ENCODE measurements at places on chromosomes 4 and X.

GRCh38 chr4:27123123-27123768, 262.6 kb downstream of the STIM2 start:
- DNase-seq: no peak

DNA sequence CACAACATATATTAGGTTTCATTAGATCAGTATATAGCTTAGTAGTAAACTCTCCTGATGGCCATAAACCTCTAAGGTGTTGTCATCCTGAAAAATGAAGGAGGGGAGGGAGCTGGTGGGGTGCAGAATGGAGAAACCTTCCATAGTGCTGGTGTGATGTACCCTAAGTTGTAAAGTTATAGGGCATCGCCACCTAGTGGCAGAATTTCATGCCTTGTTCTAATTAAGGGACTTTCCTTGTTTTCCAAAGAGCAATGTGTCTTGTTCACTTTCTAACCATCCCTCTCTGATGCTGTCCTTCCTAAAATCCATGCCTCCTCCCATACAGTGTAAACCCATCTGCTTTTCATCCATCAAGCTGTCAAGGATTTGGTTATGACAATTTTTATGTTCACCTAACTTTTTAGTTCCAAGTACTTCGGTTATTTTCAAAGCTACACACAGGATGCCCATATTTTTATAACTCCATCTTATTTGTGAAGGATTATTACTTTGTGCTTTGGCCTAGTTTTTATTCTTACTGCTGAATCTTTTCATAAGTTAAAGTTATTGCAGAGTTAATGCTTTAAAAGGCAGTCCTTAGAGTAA, 4.5 kb downstream of the NBDY start:
- no peak for DNase-seq

GRCh38 chrX:39954851-39955250, 142.9 kb downstream of the BCOR start:
- no peak for DNase-seq

DNA sequence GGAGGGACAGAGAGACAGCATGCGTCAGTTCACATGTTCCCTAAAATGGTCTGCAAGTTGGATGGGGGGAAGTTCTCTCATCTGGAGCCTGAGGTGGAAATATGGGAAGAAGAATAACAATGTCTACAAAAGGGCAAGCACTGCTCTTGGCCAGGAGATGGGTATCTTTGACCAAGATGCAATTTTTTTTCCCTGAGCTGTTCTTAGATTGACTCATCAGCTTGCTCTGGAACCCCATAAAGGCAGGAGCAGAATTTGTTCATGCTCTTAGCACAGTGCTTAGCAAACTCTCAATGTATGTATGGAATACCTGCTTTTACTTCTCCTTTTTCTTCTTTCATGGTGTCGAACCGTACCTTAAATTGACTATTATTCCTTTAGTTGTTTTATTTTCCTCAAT, 90.5 kb upstream of the ZNF827 start:
- no peak for DNase-seq

DNA sequence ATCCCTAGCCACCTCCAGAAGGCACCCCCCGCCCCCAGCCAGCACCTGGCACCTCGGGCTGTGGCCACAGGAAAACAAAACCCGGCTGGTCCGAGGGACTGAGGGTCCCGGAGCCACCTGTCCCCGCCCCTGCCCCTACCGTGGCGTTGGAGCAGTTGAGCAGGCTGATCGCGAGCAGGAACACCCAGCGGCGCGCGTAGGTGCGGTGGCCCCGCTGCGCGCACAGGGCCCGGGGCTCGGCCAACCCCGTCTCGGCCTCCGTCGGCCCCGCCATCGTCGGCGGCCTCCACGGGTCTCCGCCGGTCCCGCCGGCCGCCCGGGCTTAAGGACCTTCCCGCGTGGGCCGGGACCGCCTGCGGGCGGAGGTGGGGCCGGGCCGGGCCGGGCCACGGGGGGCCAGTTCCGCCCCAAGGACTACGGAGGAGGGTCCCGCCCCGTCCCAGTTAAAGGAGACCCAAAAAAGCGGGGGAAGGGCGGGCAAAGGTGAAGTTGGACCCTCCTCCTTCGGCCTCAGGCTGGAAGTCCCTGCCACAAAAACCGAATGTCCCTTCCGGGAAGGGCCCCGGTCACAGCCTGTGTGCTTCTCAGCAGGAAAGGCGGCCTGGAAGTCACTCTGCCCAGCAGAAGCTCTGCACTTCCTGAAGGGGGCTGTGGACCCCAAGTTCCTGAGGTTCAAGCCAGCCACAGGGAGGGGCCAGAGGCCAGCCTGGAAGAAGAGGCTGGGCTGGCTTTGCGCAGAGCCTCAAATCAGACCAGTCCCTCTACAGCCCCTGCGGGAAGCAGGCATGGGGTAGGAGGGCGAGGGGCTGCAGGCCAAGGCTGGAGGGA, at the start of gene SLC49A3:
SLC49A3 (minus strand) TSS at position 298 of the 828 bp plus-strand sequence; CDS start at position 274, 24 bp downstream.
- DNase-seq: no peak

- no peak for DNase-seq
These were observed 186.0 kb downstream of the MGST2 start for GRCh38 chr4:139851639-139852038.

GRCh38 chr4:175087145-175087544, 169.0 kb downstream of the ADAM29 start:
- DNase-seq: no peak

GRCh38 chr4:47567511-47567910, 82.4 kb downstream of the ATP10D start:
- DNase-seq: no peak

DNA sequence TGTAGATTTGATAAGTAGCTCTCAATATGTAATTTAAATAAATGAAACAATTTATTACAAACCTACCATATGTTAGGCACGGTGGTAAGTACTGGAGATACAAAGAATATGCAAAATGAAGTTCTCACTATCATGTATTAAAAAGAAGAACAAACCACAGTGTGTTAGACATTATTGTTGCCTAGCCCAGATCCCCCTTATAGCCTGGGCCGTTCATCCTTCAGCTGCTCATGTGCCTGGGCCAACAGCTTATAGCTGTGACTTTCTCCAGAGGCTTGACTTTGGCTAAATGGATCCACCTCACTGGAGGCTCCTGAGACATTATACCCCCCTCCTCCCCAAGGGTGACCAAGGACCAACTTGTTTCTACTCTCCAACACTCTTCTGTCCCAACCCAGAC, 29.8 kb upstream of the CCNG2 start:
- no peak for DNase-seq

DNA sequence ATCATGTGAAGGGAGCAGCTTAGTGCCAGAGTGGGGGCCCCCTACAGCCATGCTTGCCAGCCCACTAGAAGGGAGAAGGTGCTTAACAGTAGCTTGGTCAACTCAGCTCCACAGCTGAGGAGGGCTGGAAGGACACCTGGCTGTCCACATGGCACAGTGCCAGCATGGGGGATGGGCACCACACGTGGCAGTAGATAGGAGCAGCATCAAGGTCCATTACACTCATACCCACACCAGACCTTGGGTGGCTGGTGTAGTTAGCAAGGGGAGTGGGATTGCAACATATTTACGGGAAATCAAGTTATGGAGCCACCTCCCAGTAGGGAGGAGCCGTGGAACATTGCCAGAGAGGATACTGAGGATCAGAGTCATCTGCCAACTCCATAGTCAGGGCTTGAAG, 37.9 kb upstream of the SLC4A4 start:
- DNase-seq: no peak

- DNase-seq: no peak
These were observed 264.3 kb downstream of the NPFFR2 start for GRCh38 chr4:72295966-72296557.

- DNase-seq: no peak
These were observed 367.5 kb upstream of the GRID2 start for GRCh38 chr4:91936311-91936710.

DNA sequence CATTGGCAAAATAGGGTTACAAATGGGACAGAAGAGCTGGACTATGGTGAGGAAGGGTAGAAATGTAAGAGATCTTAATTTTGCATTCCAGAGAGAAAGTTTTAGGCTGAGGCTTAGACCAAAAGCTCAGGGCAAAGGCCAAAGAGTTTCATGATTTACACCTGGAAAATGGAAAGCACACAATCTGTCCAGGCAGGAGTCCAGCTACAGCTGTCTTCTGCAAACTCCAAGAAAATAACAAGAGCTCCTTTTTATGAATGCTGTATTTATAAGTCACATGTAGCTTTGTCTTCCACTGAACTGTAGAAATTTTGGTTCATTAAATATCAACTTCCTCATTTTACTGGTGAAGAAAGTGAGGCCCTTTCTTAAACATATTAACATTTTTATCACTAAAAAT, 288.0 kb upstream of the ATOH1 start:
- DNase-seq: no peak

DNA sequence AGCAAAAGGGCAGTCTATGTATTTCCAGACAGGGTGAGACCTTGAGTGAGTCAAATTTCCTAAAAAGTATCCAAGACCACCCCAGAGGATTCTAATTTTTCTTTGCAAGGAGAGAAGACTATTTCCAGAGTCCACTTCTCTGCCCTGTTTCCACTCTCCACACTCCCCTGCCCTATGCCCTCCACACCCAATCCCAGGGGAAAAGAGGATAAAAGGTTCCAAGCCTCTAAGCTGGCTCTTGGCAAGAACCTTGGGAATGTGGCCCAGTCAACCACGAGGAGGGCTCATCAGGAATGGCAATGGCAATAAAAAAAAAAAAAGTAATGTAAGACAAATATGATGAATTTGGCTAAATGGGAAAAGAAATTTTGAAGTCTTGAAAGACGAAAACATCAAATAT, 65.9 kb downstream of the SRPX start:
- DNase-seq: no peak

GRCh38 chr4:1598206-1599025, 85.7 kb downstream of the FAM53A start:
- no peak for DNase-seq

DNA sequence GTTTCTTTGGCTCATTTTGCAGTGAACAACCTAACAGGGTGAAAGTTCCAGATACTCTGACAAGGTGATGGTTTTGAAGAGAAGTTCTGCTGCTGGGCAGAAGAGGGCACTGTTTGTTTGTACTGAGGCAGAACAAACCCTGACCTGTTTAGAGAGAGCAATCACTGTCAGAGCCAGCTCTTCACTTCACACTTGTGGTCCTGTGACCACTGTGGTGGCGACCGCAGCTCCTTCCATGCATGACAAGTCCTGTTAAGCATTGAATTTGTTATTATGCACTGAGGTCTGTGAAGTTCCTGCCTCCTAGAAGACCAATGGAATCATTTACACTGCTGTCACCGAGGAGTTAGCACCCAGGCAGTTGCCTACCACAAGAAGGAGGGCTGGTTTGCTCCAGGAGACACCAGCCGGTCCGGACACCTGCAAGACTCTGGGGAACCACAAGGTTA, 86.6 kb downstream of the ZNF330 start:
- no peak for DNase-seq

DNA sequence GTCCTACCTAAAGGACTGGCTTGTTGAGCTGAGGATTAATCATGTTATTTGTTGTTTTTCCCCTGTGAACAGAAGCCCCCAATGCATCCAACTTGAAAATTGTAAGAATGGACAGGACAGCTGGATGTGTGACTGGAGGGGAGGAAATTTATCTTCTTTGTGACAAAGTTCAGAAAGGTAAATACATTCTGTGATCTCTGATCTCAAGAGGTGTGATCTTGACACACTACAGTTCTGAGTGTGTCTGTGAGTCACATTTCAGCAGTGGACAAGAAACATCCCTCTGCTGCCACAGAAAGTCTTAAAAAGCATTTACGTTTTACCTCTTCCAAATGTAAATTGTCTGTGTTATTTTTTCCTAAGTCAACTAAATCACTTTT, 79.3 kb downstream of the NFKB1 start:
- DNase-seq: no peak

DNA sequence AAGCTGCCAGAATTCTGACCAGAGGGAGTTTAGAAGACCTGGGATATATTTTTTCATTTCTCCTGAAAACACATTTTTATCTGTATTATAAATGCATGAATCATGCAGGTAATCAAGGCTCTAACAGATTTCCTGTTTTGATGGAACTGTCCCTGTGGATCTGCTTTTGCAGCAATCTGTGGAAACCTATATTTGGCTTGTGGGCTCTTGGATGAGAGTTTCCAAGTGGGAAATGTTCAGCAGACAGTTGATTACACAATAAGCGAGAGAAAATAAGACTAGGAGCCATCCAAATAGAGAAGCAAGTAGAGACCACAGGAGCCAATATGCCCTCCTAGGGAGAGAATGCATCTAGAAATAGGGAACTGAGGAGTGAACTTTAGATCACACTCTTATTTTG, 105.0 kb downstream of the NDST3 start:
- no peak for DNase-seq

- no peak for DNase-seq
These were observed 46.2 kb downstream of the LDB2 start for GRCh38 chr4:16852228-16852627.

GRCh38 chrX:38087594-38087993, 81.2 kb downstream of the SYTL5 start:
- no peak for DNase-seq

DNA sequence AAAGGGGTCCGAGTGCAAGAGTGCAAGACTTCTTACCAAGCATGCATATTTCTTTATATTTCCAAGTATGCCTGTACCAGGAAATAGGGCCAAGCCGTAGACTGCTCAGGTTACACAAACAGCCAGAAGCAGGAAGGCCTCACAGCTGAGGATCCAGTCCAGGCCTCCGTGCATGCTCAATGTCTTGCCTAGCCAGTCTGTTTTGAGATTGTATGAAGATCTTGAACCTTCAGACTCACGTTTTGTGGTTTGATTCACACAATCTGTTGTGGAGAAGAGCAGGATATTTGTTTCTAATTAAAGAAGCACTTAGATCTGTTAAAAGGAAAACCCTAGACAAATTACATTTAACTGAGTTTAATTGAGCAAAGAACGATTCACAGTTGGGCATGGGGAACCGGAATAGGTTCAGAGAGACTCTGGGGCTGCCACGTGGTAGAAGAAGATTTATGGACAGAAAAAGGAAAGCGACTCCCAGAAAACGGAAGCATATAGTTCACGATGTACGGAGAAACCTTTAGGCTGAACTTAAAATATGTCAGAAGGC, 1.2 kb downstream of the MGST2 start:
- DNase-seq: no peak

GRCh38 chr4:78129383-78130108, 72.4 kb downstream of the FRAS1 start:
- DNase-seq: no peak

GRCh38 chr4:5444918-5445517, 263.3 kb downstream of the EVC2 start:
- DNase-seq: no peak

DNA sequence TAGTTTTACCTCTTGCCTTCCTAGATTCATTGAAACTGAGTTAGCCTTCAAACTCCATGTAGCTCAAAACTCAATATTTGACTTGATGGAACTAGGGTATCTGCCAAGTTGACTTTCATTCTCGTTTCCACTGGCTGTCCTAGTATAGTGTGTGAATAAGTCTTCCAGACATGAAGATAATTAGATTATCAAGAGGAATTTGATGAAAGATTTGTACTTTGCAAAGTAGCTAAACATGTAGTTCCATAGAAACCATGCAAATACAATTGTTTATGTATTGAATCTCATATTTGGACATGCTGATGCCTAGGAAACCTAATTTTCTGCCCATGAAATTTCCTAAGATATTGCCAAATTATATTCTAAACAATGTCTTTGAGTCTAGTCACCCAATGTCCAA, 297.5 kb downstream of the ARHGAP24 start:
- DNase-seq: no peak

Data from cerebellar nuclear complex (tissue), 1 donor.